ENCODE measurements at places on chromosomes 4 and X.
A peak's percentile ranks its signal among the peaks of the same experiment; 100 is the strongest.

- no peak for DNase-seq
These were observed 229.6 kb downstream of the PRDM5 start for GRCh38 chr4:120692964-120693363.

GRCh38 chr4:33825685-33826084 is 2418.6 kb downstream of the ARAP2 start:
- DNase-seq: no peak

- DNase-seq: no peak
These were observed 36.9 kb downstream of the RP2 start for GRCh38 chrX:46873746-46874145.

- peak; percentile 25 for DNase-seq
These were observed 895 bp downstream of the USP51 start for GRCh38 chrX:55488593-55489313.

DNA sequence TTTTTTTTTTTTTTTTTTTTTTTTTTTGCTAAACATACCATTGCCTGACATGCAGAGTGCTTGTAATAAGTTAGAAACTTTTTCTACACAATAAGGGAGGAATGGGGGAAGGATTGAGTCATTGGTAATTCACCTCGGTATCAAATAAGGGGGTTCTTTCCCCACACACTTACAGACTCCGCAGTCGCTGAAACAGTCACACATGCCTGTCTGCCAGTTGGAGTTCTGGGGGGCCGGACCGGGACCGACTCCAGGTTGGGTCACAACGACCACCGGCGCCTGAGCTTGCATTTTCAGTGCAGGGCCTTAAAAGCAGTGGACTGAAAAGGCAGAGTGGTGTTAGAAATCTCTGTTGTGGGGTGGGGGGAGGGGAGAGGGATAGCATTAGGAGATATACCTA is 6.9 kb downstream of the PLAC8 start:
- no peak for DNase-seq

GRCh38 chr4:7224001-7224400 is 31.7 kb downstream of the SORCS2 start:
- DNase-seq: no peak

GRCh38 chr4:98430708-98431403 is 169.7 kb downstream of the RAP1GDS1 start:
- DNase-seq: no peak

- no peak for DNase-seq
These were observed 32.1 kb downstream of the TSPAN5 start for GRCh38 chr4:98626350-98626749.

DNA sequence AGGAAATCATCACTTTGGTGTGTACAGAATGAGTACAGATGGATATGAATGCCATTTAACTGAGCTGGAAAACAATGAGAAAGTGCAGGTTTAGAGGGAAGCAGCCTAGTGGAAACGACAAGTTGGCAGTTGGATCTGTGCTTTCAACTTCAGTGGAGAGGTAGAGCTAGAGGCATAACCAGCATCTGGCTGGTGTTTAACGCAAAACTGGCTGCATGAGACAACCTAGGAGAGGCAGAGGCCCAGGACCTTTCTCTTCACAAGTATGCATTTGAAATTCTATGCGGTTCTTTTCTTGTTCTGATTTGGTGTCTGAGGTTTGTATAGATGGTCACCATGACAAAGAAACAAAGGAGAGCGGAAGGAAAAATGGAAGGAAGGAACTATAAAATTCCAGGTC is 63.1 kb downstream of the ANXA5 start:
- no peak for DNase-seq

GRCh38 chr4:97396605-97397004 is 746.7 kb downstream of the STPG2 start:
- DNase-seq: no peak

DNA sequence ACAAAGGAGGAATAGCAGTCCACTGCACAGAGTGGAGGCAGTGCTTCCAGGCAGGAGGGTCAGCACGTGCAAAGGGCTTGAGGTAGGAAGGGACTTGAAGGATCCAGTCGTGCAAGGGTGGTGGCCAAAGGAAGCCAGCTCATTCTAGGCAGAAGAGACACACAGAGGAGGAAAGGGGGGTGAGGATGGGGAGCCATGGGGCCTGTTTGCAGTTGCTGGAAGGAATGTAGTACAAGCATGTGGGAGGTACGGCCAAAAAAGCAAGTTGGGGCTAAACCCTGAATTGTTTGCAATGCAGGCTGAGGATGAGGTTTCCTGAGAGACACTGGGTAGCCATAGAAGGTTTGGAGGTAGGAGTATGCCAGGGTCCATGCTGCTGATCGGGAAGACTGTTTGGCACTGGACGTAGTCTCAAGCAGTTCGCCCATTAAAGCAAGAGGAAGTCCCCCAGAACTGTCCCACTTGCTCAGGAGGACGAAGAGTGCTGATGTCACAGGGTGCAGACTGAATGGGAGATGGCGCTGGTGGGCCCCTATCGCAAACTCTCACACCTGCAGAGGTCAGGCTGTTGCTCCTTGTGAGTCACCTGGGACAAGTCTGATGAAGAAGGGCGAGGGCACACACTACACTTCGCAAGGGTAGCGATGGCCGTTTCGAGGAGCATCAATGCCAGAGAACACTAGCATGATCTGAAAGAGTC is 9.1 kb upstream of the MAN2B2 start:
- no peak for DNase-seq

DNA sequence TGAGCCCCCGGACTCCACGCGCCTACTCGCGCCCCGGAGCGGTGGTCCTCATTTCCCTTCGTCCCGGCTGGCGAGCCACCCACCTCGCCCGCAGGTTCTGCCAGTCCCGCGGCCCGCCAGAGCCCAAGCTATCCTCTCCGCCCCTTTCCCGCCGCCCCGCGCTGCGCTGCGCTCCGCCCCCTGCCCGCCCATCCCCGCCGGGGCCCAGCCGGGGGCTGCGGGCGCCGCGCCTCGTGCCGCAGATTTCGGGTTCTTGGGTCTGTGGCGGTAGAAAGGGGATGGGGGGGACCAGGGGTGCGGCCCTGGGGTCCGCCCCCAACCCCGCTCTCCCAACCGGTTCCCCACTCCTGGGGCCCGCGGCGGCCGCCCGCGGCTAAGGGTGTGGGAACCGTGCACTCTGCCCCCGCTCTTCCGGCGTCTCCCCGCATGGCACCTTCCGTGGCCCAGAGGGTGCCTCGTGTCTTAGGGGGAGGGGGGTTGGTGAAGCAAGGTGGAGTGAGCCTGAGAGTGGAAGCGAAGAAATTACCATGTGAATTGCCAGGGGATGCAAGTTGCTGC is 650.8 kb upstream of the DIPK2B start:
- DNase-seq: no peak

GRCh38 chr4:38396845-38397547 is 267.0 kb upstream of the KLF3 start:
- DNase-seq: no peak

DNA sequence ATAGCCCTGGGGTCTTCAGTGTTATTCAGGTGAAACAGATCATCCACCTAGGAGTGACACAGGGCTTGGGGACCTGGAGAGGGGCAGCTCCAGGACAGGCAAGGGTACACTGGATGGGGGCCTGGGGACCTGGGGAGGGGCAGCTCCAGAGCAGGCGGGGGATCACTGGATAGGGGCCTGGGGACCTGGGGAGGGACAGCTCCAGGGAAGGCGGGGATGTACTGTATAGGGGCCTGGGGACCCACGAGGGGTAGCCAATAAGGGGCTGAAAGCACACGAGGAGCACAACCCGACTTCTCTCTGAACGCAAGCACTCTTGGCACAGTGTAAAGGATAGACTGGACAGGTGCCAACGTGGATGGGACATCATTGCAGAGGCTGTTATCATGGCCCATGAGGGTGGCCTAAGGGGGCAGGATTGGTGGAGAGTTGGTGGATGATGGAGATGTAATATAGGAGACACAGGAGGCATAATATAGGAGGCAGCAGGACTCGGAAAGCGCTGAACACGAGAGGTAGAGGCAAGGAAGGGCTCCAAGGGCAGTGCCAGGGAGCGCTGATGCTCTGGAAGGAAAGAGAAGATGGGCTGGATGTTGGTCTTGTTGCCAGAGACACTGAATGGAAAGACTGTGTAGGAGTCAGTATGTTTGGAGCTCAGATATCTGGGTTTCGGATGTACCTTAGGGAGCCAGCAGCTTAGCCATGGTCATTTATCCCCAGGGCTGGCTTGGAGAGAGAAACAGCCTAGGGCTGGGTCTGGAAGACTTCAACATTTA is 37.9 kb upstream of the FGFBP2 start:
- no peak for DNase-seq

DNA sequence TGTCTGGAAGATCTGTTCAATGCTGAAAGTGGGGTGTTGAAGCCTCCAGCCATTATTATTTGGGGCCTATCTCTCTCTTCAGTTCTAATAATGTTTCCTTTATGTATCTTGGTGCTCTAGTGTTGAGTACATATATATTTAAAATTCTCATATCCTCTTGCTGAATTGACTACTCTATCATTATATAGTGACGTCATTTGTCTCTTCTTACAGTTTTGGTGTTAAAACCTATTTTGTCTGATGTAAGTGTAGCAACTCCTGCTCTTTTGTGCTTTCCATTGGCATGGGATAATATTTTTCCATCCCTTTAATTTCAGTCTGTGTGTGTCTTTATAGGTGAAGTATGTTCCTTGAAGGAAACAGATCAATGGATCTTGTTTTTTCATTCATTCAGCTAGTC is 446.0 kb downstream of the FAM47A start:
- DNase-seq: no peak

DNA sequence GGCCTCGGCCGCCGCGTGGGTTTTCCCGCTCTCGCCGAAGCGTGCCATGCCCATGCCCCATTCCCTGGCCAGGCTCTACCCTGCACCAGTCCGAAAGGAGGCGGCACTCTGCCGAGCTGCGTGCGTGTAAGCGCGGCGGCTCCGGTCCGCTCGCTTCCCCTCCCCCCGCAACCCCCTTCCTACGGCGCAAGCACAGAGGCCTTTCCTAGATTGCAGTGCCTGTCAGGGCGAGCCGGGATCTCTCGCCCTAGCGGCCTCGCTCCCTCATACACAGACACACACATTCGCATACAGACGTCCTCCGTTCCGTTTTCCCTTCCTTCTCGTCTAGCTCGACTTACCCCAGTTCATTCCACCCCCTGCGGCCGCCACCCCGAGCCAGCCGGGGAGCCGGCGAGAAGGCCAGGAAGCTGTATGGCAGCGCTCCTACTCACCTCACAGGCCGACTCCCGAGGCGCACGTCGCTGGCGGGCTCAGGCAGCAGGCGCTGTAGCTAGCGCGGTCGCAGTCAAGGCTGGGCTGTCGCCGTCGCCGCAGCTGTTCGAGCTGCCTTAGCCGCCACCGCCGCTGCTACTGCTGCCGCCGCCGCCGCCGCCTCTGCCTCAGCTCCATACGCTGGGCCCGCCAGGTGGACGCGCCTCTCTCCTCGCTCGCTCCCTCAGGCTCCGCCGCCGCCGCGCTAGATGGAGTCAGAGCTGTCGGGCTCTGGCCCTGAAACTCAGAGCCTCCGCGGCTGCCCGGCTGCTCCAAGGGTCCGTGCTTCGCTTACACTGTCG is 615 bp downstream of the NEXMIF start:
- DNase-seq: no peak

DNA sequence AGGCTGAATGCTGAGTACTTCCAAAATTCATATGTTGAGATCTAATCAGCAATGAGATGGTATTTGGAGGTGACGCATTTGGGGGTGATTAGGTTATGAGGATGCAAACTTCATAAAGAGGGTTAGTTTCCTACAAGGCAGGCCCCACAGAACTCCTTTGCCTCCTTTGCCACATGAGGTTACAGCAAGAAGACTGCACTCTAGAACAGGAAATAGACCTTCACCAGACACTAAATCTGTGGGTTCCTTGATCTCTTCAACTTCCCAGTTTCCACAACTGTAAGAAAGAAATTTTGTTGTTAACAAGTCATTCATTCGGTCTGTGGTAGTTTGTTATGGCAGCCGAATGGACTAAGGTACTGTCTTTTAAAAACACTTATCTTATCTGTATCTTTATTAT is 681.9 kb upstream of the HS3ST1 start:
- DNase-seq: peak; percentile 10

GRCh38 chrX:29852767-29853166 is 362.6 kb upstream of the MAGEB2 start:
- no peak for DNase-seq

DNA sequence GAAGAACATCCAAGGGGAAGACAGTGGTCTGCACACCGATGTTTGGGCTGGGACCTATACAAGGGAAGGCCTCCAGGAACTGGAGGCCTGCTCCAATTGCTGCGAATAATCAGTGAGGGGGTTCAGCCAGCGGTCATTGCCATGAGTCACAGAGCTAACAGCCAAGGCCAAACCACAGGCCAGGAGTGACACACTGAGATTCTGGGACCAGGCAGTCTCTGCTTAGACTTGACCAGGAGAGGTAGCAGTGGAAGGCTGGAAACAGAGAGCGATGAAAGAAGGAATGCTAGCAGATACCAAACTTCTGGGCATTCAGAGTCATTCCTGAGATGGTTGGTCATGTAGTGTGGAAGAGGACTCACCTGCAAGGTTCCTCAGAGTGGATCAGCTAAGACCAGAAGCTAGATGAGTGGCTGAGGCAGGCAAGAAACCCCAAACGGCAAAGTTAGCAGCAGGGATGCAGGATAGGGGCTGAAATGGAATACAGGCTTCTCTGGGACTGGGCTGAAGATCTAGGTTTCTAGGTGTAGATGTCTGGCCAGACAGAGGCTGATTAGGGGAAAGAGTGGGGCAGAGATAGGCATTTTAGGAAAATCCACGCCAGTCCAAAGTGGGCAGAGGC is 54.7 kb downstream of the CNGA2 start:
- no peak for DNase-seq

GRCh38 chrX:45972636-45973035 is 572.6 kb downstream of the ZNF674 start:
- no peak for DNase-seq

- DNase-seq: peak; percentile 22
These were observed 313.4 kb upstream of the SLC7A11 start for GRCh38 chr4:138555584-138555983.

GRCh38 chr4:32133141-32133540 is 1413.0 kb downstream of the PCDH7 start:
- no peak for DNase-seq

DNA sequence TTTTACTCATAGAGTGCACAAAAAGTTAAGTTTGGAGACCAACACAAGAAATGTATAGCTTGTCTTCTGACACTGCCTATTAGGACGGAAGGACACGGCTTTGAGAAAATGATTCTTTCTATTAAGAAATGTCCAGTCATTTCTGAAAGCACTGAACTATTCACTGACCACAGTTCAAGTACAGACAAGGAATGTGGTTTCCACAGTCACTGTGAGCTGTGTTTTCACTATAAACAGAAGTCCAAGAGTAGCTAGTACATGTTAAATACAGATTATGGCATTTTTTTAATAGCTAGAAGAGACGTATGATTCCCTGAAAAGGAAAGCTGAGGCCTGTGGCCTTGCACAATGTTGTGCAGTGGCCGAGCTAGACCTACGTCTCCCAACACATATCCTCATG is 115.1 kb upstream of the GPM6A start:
- DNase-seq: no peak

DNA sequence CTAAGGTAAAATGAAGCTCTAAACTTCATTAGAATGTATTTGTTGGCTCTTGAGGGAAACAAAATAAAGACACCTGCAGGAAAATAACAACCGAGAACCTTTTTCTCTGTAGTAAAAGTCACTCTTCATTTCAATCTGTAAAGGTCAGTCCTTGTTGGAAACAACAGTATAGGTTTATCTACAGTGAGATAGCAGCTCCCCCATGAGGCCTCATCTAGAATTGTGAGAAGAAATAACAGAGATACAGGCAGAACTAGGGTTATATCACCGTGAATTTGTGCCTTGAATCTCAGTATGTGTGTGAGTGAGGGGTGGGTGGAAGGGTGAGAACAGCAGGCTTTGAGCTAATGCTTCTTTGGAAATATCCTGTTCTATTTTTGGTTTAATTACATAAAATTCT is 107.8 kb upstream of the FMR1 start:
- peak; percentile 4 for DNase-seq
